ENCODE measurements at places on chromosomes 4 and X.

DNA sequence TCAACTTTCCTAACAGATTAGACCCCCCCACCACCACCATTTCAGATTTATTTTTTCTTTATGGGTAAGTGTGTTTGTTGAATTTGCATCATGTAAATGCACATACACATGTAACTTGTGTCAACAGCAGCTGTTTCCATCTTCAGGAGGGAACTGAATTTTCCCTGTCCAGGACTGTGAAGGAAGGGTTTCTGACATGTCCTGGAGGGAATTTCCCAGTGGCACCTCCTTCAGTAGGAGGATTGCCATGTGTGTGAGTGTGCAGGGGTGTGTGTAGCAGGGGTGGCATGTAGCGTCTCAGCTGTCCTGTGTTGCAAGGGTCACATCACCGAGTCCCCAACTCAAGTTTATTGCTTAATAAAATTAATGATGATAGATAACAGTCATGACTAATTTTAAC is 19.7 kb downstream of the HERC6 start:
- no peak for DNase-seq

DNA sequence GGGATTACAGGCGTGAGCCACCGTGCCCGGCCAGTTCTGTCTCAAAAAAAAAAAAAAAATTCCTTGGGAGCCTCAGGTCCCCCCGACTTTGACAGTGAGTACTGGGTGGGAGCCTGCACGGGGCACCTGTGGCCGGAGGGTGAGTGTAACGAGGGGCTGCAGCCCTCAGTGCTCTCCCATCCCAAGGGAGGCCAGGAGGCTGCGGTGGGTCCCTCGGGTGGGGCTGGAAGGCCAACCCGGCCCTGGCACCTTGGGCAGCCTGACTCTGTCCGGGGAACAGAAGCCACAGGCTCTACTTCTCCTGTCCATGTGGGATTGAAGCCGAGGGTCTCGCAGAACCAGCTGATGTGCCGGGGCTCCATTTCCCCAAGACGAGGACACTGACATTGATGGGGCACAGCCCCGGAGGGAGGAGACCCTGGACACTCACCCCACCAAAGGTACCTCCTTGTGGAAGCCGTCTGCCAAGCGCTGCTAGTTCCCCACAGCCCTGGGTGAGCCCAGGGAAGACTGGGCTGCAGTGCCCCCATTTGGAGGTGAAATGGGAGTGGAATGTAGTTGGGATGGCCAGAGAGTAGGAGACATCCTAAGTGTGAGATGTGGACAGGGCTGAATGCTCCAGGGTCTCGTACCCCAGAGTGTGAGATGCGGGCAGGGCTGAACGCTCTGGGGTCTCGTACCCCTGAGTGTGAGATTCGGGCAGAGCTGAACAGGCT is 2.3 kb upstream of the SLC26A1 start:
- DNase-seq: no peak

GRCh38 chr4:67333664-67334063 is 211.6 kb downstream of the CENPC start:
- DNase-seq: no peak

DNA sequence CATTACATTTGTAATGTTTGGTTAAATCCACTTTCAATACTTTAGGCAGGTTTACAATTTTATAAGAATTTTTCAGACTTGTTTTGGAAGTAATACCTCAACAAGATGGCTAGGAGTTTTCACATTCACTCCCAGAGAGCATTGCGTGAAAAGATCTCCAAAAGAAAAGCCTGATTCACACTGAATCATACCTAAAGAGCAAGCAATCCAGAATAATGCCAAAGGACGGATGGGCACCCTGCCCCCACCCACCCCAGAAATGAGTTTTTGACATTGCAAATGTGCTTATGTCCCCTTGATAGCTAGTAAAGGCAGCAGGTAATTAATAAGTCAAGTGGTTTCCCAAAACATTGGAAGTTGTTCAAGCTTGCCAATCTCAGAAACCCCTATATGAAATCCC is 557.7 kb upstream of the TENM3 start:
- DNase-seq: no peak

GRCh38 chr4:133592106-133592505 is 443.0 kb downstream of the PCDH10 start:
- DNase-seq: no peak

GRCh38 chrX:40201329-40201885 is 103.6 kb upstream of the BCOR start:
- peak; percentile 28 for DNase-seq

DNA sequence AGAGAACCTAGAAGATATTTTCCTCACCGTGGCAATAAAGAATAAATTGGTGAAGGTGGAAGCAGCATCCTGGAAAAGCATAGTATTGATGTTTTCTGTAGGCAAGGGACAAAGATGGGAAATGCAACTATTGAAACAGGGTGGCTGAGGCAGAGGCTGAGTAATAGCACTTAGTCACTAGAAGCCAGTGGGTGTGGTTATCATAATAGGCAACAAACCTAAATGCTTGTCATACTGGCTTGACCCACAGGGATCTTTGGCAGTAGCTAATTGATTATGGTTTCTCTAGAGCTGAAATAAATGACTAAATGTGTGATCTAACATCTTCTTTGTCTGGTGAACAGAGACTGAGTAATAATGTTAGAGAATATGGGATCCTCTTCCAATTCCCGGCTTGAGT is 353.6 kb upstream of the RPS6KA3 start:
- no peak for DNase-seq

- no peak for DNase-seq
Observed at GRCh38 chr4:42310358-42310757, 86.9 kb upstream of the SHISA3 start.

DNA sequence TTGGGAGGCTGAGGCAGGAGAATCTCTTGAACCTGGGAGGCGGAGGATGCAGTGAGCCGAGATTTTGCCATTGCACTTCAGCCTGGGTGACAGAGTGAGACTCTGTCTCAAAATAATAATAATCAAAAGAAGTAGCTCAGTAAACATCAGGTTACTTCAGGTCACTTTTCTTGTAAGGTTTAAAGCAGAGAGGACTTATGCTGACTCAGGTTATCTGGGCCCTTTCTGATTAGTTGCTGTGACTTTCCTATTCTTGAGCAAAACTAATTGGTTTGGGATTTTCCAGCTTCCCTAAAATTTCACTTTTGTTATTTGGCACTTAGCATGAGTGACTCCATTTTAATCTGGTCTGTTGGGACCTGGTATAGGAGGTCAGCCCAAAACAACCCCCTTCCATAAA is 812.9 kb downstream of the NLGN4X start:
- no peak for DNase-seq

DNA sequence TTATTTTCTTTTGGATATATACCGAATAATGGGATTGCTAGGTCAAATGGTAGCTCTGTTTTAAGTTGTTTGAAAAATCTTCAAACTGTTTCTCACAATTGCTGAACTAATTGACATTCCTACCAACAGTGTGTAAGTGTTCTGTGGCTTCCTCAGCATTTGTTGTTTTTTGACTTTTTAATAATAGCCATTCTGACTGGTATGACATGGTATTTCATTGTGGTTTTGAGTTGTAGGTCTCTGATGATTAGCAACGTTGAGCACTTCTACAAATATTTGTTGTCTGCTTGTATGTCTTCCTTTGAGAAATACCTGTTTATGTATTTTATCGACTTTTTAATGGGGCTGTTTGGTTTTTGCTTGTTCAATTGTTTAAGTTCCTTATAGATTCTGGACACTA is 680.1 kb upstream of the GRIA3 start:
- no peak for DNase-seq

DNA sequence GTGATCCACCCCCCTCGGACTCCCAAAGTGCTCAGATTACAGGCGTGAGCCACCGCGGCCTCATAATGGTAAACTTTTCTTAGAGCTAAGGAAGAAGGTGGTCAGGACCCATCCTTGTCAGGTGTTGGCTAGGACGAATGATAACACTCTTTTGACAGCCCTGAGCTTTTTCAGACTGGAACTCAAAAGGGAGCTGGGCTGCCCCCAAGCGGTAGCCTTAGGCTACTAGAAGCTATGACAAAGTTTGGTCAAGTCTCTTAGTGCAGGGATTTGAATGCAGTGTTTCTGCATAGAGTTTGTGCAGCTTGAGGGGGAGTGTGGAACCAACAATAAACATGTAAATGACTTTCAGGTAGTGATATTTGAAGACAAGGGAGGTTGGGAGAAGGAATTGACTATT is 11.8 kb upstream of the HSD17B10 start:
- DNase-seq: peak; percentile 70

- DNase-seq: no peak
Observed at GRCh38 chr4:84957514-84958420, 8.7 kb downstream of the WDFY3 start.

DNA sequence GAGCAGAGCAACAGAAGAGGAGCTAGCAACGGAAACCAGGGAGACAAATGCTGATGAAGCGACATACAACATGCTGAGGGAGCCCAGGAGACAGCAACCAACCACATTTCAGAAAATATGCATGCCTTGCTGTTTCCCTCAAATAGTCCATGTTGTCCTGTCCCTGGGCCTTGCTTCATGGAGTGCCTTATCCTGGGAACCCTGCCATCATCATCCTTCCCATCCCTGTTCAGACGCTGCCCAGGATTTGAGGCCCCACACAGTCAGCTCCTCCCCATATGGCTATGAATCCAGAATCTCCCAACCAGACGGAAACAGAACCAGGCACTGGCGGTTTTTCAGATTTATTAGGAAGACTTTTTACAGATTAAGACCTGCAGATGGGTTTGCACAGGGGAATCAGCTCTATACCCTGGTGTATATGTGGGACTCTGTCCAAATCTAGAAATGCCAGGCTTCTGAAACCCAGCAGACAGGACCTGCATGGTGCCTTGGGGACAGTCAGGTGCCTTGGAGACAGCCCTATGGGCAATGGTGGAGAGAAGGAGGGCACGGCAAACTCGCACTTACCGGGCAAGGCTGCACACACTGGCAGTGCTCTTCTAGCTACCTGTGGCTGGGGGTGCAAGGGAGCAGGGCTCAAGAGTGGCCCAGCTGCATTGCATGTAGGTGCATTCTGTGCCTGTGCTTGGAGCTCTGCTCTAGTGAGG is 199.7 kb upstream of the MAMLD1 start:
- no peak for DNase-seq

- DNase-seq: no peak
Observed at GRCh38 chrX:41033299-41033698, 51.9 kb upstream of the USP9X start.

DNA sequence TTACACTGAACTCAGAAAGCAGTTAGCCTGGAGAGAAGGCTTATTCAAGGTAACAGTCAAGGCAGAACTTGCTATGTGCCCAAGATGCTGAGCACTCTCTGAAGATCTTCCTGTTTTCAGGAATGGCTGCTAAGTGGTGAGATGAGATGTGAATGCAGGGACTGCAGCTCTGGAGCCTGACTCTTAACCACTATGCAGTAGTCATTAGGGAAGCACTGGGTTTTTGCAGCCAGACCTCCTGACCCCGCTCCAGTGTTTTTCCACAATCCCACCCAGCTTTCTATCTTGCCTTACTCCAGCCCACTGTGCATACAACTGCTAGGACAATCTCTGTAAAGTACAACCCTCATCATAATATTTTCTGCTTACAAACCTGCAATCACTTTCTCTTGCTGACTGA is 95.2 kb upstream of the LNX1 start:
- DNase-seq: no peak

GRCh38 chr4:10197952-10198351 is 81.4 kb upstream of the WDR1 start:
- no peak for DNase-seq

All from activated CD4-positive, alpha-beta T cell treated with anti-CD3 and anti-CD28 coated beads for 36 hours (primary cell).